Endothelial cell of coronary artery (primary cell): ENCODE measurements at places on chromosomes 7 and 10. TPM values are rescaled to one million over a fixed set of nuclear protein-coding genes. Genes with fewer than 3 reads are reported as not detected.

Gene ZNF727
- 0.09 TPM in 1 of 2 replicates, not detected in the other for total RNA-seq

Gene EFCAB10
- total RNA-seq: under 0.01 TPM in 1 of 2 replicates, not detected in the other

Gene OR2A1
- total RNA-seq: under 0.01 TPM in 1 of 2 replicates, not detected in the other

Gene AGR2
- not detected in 2 replicates for total RNA-seq

Gene ZNF107
- 1.8 and 2.0 TPM in 2 replicates for total RNA-seq

Gene CYP2C19
- not detected in 2 replicates for total RNA-seq

Gene ZNF804B
- under 0.01 TPM in 1 of 2 replicates, not detected in the other for total RNA-seq

Gene KCNMA1
- 0.27 and 5.9 TPM in 2 replicates for total RNA-seq
